AG10803 (cell line): ENCODE measurements at places on chromosomes 7 and 10.

- DNase-seq = no peak
These were observed 18.1 kb downstream of the FOXP2 start for GRCh38 chr7:114432703-114433102.

DNA sequence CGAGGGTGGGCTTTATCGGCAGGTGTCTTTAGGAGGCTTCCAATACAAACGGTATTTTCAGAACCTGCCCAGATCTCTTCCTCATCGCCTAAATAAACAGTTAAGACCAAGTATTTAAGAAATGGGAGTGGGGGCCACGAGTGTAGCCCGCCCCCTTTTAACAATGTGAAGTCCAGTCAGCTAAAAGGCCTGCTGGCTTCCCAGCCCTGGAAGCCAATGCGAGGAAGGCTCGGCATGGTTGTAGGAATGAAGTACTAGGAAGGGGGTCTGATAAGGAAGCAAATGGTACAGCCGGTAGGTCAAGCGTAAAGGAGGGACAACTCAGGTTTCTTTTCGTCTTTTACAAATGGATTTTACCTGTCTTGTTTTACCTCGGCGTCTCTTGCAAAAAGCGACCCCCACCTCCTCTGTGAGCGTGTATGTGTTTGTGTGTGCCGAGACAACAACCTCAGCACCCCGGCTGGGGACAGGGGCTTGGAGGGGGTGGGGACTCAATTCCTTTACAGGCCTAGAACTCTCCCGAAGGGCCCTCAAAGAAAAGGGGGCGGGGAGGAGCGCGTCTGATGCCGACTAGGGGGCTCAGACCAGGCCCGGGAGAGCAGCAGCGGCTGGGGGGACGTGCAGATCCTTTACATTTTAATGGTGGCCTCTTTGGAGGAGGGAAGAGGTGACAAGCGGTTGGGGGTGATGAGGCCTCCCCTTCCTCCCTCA, 147.6 kb downstream of the GPR85 start:
- DNase-seq = peak; percentile 47

DNA sequence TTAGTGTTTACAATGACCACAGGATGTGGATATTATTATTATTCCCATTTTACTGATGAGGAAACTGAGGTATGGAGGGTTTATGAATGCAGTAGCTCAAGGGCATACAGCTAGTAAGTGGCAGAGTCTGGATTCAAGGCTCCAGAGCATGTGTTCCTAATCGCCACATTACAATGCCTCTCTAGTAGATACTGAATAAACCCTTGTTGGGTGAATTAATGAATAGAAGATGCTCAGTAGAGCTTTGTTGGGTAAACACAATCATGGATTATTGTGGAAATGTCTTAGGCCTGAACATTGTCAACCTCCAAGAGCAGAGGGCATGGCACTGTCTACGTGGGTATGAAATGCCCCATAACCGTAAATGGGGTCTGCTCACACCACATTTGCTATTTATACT, 545.3 kb downstream of the LRMDA start:
- no peak for DNase-seq

GRCh38 chr10:75191821-75192568, 18.6 kb upstream of the VDAC2 start:
- peak; percentile 93 for DNase-seq

- DNase-seq = no peak
These were observed 11.2 kb downstream of the YKT6 start for GRCh38 chr7:44212018-44212417.

- peak; percentile 2 for DNase-seq
These were observed 124.7 kb downstream of the ZNF248 start for GRCh38 chr10:37732685-37733084.

DNA sequence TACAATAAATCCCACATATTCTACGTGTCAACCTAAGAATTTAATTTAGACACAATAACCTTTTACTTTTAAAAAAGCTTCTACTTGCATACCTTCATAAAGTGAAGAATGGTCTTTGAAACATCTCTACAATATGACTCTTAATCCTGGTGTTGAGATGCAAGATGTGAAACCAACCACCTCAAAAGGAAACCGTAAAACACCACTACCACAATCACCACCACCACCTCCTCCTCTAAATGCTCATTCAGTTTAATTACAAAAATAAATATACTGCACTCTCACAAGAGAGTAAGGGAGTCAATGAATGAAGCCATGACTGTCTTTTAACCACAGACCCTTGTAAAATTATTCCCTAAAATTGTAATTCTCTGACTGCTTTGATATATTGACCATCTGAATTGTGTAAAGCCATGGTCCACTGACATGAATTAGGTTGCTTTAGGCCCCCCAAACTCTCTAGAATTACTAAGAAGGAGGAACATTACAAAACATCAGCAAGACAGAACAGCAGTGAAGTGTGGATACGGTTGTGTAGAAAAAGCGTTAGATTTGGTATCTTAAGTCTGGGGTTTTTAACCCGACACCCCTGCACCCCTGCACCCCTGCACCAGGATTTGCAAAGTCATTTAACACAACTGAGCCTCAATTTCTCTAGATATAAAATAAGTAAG, 171.4 kb downstream of the SFMBT2 start:
- DNase-seq = no peak

DNA sequence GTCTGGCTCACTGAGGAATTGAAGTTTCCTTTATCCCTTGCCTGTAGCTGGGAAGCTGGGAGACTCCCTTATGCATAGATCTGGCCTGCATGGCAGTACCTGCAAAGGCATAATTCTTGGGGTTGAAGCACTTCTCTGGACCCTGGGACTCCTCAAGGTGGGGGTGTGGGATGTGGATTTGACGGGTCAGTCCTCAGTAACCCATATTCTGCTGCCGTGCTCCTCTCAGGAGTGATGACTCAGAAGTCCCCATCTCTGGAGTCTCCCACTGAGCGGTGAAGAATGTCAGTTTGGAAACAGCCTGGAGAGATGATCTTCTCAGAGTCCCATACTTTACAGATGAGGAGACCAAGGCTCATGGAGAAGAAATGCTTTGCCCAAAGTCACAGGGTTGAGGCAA, 49.0 kb downstream of the SORCS3 start:
- no peak for DNase-seq

DNA sequence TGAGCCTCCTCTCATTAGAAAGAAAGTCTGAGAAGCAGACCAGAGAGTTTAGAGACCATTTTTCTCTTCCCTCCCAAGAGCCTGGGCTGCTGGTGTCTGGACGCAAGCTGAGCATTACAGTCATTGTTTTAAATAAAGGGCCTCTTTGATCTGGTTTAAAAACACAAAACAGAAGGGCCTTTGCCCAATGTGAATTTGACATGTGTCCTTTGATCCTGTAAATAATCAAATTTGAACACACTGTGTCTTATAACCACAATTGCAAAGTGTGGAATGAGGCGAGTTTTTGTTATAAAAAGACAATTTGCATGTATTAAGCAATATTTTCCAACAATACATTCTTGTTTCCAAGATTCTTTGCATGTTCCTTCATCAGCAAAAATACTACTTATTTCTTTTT, 158.5 kb downstream of the C7orf25 start:
- no peak for DNase-seq

GRCh38 chr7:148485618-148486017, 104.9 kb upstream of the C7orf33 start:
- DNase-seq = no peak

DNA sequence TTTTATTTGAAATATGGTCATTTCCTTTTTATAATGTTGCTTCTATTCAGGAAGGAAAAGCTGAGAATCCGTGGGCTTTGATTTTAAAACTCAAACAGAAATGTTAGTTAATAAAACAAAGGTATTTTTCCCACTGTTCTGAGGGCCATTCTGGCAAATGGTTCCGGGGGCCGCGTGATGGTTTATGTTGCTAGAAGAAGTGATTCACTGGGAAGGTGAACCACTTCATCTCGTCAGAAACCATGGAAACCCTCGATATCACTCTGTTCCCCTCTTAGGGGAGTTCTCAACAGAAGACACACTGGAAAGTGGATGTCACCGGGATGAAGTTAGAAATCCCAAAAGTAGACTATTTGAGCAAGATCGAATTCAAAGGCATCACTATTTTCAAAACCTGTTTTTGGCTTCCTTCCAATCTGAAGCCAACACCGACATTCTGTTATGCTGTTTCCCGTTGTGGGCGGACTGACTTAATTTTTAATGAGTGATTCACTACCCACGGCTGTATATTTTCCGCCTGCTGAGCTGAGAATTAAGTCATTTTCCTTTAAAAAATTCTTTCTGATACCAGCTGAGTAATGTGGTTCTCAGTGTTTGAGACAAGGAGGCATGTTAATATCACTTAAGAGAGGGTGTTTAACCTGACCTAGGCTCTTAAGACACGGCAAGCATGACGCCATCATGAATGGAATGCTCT, 84.1 kb downstream of the PTPRE start:
- peak; percentile 89 for DNase-seq

DNA sequence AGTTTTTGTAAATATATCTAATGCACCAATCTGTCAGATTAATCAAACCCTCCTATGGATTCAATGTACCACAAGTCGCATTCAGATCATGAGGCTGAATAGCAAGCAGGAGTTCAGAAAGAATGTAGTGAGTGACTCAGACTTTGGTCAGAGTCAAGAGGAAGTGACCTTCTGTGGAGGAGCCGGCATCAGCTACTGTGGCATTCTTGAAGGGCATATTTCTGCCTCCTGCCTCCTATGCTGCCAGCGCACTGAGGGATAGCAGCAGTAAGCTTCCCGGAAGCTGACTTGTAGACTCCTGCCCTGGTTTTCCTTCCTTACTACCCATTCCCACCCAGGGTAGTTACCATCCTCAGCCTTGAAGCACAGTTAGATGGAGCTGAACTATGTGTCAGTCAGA, 867.5 kb downstream of the NRG3 start:
- peak; percentile 57 for DNase-seq

DNA sequence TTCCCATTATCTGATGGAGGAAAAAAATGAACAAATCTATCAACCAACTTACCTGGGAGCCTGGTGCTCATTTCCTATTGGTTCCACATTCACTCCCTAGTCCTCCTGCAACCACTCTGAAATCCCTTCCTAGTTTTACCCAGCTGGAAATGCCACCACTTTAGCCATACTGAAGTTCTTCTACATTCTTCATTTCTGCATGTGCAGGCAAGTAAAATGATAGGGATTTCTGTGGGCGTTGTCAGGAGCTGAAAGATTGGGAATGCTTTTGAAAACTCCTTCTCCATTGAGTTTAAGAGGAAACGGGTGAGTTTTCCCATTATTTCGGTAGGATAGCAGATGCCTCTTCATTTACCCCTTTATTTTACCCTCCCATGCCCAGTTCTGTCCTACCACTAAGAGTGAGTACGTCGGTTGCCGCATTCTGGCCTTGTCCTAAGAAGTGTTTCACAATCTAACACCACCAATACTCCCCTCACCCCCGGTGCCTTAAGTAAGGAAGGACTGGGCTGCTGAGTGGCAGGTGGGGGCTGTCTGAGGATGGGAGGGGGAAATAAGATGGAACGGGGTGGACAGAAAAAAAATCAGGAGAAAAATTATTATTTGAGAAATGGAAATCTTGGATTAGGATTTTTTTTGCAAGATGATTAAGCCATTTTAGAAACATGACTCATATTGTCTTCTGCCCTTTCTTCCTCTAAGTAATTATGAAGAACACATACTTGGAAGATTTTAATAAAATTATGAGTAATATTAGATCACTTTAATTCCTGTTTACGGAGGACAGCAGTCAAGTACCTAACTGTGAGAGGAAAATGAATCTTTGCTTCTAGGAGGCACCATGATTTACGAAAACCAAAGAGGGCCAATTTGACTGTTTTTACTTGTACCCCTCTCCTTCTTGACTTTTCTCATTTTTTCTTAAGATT, 13.2 kb upstream of the TAS2R60 start:
- peak; percentile 31 for DNase-seq

DNA sequence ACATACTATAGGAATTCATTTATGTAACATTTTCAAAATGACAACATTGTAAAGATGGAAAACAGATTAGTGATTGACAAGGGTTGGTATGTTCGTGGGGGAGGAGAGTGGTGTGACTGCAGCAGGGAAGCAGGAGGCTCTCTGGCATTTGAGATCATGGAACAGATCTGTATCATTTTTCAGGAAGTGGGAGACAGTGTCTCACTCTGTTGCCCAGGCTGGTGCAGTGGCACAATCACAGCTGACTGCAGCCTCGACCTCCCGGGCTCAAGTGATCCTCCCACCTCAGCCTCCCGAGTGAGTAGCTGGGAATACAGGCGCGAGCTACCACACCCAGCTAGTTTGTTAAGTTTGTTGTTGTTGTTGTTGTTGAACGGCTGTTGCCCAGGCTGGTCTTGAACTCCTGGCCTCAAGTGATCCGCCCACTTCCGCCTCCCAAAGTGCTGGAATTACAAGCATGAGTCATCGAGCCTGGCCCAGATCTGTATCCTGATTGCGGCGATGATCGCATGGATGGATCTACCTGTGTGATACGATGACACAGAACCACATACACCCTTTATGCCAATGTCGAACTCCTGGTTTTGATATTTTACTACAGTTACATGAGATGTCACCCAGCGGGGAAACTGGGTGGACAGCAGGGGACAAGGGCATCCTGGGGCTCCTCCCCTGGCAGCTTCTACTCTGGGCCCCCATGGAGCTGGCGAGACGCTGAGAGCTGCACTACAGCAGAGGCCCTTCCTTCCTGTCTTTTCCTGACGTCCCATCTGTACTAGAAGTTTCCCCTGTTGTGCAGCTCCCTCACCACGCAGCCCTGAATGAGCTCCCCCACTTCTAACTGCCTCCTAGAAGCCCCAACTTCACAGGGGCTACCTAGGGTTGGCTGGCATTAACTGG, 12.3 kb upstream of the CYTH3 start:
- DNase-seq = no peak

- DNase-seq = no peak
These were observed 546.9 kb upstream of the GALNT17 start for GRCh38 chr7:70585071-70585470.

DNA sequence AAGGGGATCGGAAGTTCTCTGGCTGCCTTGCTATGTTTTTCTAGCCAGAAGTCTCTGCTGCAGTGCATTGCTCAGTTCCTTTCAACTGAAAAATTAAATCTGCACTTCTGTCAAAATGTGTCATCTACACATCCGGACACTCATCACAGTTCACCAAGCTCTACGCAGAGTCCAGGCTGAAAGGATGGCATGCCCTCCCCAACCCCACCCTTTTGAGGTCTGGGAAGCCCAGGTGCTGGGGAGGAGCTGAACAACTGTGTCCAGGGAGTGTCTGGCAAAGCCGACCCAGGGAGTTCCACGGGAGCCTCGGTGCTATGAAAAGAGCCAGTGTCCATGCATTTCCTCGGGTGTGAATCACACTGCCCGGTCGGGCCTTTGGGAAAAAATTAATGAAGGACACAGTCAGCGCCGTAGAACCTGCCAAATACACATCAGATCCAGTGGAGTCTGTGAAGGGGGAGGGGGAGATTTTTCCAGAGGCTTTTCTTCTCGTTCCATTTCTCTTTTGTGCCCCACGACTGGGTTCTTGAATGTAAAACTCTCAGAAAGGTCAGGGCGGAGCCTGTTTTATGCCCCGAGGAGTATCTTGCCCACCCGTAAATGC, 757 bp upstream of the PALS2 start:
- DNase-seq = peak; percentile 44
